NCI-H187 treated with DMSO at 0.1 percent for 48 hours (cell line): ENCODE measurements at places on chromosomes 3 and 15.

- no peak for DNase-seq
Measured at GRCh38 chr15:95887666-95888390, 442.7 kb upstream of the NR2F2 start.

DNA sequence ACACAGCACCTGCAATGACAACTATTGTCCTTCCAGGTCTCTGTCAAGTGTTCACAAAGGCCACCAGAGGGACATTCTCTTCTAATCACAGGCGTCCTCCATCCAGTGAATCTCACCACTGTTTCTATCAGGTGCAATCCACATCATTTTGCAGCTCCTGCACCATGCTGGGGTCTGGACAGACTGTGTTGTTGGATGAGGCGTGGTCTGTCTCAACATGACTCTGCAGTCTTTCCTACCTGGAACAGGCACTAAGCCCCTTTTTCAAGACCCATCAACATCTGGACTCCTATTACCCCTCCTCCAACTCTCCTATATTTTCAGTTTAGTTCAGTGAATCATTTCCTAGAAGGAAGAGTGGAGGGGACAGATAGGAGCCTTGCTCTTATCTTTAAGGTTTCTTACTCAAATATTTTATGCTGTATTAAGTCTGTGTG lies 31.5 kb upstream of the VEPH1 start:
- DNase-seq = no peak

DNA sequence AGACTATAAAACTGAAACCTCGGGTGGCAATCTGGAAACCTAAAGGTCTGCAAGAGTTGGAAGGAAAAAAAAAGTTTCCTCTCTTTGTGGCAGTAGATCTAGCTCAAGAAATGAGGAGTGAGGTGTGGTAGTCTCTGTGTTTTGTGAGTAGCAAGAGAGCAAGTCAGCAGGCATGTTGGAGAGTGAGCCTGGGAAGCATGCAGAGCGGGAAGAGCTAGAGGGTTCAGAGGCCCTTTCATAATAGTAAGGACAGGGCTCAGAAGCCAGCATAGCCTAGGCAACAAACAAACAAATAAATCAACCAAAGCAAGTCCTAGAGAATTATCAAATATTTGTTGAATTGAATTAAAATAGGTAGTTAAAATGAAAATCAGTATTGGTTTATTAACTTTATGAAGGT lies 189.7 kb upstream of the CBLB start:
- DNase-seq = no peak

- DNase-seq = peak; percentile 25
Measured at GRCh38 chr3:42502429-42503250, at the start of gene VIPR1. TSS of gene VIPR1 (plus strand) at chr3:42502643. CDS start at chr3:42502736, 93 bp downstream.

DNA sequence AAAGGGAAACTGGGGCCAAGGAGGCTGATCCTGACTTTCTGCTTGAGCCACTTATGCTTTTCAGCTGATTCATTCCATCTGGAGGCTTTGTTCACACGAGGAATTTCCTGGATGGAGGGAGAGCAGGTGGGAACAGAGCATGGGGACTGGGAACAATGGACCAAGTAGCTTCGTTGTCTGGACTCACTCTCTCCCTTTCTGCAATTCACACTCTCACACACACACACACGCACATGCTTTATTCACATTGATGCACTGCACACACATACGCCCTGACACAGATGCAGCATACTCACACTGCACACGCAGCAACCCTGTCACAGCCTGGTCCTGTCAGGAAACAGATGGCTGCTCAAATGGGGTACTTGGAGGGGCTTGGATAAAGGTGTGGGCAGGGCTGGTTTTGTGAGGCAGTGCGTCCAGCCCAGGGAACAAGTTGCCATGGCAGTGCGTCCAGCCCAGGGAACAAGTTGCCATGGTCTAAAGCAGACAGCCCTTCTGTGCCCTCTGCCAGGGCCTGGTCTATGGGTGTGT lies 19.8 kb upstream of the CHCHD6 start:
- no peak for DNase-seq

DNA sequence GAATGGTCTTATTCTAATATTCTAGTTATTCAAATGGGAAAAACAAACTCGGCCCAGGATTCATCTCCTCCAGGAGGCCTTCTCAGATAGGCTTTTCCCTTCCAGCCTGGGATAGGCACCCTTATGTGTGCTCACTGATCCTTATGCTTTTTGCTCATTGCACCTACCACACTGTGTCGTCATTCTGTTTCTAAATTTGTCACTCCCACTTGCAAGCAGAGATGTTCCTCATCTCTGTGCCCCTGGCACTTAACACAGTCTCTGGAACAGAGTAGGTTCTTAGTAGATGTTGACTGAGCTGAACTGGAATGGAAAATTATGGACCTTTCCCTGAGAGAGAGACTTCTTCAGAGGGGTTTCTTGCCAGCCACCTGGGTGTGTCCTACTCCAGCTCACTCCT lies 18.7 kb upstream of the SPG11 start:
- DNase-seq = no peak

DNA sequence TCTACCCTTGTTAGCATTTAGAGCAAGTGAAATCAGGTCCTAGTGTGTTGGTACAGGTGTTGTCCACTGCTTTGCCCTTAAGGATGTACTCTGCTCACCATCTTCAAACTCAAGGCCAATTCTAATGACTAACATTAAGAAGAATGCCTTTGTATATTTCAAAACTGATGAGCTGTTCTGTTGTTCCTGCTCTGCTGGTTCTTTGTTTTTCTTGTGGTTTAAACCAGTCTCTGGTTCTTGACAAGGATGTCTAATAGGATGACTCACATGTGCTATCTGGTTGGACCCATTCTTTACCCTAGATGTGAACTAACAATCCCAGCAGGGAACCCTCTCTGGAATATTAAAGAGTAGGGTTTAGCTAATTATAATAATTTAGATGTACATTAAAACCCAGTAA lies 17.3 kb downstream of the ABHD5 start:
- no peak for DNase-seq

GRCh38 chr3:37255990-37256308 lies 81.6 kb upstream of the LRRFIP2 start:
- DNase-seq = no peak

DNA sequence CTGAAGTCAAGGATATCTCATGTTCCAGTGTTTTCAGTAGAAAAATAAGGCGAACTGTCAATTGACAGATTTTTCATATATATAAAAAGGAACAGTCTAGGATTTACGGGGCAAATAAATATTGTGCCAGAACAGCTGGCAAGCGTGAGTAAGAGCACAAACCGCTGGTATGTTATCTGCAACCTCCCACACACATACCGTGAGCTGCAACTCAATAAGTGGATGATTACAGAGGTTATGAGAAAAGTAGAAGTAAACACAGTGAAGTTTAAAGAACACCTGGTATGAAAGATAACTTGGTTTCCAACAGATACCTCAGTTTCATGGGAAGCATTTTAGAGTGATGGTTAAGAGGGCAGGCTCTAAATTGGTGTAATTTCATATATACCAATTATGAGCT lies 733.4 kb downstream of the TUSC7 start:
- no peak for DNase-seq

DNA sequence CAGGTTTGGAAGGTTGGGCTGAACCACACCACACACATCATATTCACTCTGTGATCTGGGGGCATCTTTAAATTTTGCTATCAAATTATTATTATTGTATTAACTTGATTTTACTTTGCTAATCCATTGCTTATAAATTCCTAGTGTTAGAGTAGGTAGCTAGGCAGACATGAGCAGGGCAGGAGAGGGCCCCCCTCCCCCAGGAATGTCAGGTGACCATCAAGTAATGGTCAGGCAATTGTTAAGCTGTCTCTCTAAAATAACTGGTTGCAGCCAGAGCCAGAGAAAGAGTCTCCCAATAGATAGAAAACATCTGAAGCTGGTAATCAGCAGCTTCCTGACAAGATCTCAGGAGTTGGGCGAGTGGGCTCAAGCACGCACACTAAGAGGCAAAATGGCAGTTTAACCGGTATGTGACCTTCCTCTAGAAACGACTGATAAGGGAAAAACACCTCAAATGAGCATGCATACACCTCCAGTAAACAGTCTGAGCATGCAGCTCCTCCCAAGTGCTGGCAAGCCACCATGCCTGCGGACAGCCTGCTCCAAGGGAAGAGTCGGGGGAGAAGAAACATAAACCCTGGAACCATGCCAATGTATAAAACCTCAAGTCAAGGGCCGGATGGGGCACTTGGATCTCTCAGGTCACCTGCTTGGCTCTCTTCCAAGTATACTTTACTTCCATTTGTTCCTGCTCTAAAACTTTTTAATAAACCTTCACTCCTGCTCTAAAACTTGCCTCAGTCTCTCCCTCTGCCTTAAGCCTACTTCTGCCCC lies 3.1 kb upstream of the CXCR6 start:
- no peak for DNase-seq

GRCh38 chr15:73931441-73931840 lies 5.2 kb downstream of the LOXL1 start:
- DNase-seq = no peak

DNA sequence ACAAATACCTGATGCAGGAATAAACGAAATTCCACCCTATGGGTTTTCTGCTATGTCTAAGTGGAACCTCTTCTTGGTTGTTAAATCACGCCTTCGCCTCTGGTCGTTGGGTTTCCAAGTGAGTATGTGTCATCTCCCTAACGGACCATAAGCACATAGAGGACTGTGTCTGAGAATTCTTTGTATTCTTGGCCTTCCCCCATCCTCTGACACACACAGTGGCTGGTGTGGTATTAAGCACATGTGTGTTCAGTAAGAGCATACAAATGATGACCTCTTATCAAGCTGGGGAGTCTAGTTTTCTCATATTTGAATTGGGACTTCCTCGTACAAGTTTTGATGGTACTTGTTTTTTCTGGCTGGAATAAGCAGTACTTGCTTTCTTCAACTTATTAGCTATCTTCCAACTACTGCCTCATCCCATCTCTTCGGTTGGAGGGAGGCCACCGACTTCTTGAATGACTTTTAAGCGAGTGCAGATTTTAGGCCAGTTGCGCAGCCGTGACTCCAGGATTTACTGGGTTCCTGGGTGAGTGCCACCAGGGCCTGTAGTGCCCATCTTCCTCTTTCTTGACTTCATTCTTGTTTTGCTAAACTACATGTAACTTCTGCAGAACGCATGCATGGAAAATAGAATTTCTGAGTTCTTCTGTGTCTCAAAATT lies 240.2 kb downstream of the ADAMTS17 start:
- DNase-seq = no peak

DNA sequence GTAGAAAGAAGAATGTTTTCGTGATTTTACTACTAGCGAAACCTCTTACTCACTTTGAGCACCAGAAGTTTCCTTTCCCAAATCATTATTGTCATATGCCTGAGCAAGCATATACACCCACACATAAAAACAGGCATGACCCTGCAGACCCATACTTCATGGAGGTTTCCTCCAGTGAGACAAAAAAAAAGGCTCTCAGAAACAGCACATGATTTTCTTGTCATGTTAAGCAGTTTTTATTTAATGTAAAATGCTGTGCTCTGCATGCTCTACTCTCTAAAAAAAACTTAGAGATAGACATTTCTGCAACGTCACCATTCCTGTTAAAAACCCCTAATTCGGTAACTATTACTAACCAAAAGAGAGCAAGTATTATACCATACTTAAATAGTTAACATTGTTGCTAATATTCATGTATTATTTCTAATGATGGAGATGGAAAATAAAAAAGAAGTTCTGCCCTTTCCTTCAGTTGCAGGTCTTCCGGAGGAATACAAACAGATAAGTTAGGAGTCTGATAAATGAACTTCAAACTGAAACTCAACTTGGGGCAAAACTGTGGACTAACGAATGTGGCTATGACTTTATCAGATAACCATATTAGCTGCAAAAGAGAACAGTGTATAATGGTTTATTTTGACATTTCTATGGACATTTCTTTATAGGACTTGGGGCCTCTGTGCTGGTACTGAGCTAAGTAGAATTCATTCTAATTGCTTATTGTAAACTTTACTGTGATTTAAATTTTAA lies 15.9 kb downstream of the CD200R1 start:
- no peak for DNase-seq

DNA sequence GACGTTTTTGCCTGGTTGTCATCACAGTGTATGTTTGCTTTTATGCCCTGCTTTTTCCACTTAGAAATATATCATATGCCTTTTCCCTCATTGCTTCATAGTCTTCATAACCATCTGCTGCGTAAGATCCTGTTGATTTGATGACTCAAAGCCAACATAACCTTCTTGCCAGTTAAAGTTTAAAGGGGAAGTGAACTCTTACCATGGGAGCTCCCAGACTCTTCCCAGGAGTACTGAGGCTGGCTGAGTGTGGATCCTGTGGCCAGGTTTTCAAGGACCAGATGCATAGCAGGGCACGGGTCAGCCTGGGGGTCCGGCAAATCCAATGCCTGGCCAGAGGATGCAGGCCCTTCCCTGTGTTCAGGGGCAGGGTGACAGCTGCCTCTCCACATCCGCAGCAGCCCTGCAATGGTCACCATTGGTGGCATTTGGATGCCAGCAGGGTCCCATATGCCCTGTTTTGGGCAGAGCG lies 42.0 kb upstream of the SACM1L start:
- no peak for DNase-seq

DNA sequence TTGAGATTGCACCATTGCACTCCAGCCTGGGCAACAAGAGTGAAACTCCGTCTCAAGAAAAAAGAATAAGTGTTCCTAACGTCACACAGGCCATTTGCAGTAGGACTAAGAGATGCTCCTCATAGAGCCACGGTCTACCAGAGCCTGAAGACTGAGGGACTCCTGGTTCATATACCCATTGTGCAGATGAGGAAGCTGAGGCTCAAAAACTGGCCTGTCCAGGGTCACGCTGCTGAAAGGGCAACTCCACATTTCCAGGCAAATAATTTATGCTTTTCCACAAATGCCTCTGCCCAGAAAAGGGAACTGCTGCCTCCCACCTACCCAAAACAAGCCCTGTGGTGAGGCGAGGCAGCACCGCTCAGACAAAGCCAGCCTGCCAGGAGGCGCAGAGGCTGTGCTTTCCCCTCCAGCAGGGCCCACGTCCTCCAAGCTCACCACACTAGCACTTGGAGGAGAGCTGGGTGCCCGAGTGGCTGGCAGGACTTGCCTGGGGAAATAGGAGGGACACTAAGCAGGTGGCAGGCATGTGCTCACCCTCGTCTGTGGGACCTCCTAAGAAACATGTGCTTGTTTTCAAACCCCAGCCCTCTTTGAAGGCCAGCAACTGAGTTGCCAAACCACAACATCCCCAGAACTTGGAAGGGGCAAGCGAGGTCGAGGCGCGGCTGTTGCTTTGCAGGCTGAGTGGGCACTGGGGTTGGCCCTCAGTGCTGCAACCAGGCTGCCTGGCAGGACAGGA lies 195.6 kb downstream of the XXYLT1 start:
- DNase-seq = no peak

- no peak for DNase-seq
Measured at GRCh38 chr15:95758851-95759250, 571.6 kb upstream of the NR2F2 start.

- DNase-seq = no peak
Measured at GRCh38 chr3:136617198-136617597, 135.0 kb downstream of the STAG1 start.
